WTC11 (cell line): ENCODE measurements at places on chromosomes 13 and 19. TPM values are rescaled to one million over a fixed set of nuclear protein-coding genes. Genes with fewer than 3 reads are reported as not detected.

CDC37 gene
- 163 to 204 TPM (median 164 TPM) in 3 replicates for total RNA-seq

DNA sequence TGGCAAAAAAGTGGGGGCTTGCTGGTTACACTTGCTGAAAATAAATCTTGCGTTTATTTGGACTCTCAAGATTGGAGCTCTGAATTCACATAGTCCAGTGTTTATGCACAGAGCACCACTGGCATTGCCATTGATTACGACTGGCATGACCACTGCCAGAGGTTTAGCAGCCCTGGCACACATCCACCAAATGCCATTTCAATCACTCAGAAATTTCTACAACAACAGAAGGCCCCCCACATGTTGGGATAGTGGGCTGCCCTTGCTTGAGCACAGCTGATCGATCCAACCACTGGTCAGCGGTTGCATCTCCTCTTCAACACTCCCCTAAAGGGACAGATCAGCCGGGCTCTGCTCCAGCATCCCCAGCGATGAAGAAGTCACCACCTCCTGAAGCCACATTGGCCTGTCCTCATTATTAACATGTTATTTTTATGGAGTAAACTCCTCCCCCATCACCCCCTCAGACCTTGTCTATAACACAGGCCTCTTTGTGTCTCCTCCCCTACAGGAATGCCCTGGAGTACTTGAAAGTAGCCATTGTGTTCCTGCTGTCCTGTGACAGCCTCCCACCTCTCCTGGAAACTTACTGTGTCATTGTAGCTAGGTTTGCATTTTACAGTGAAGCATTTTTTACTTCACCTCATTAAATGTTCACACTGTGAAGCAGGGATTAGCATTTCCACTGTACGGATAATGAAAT is 51.3 kb downstream of the CDADC1 start:
- H3K4me1 ChIP-seq, result peaks cover 36% of the 10 kb centered on the region
- H3K36me3 ChIP-seq, result no peaks in the 10 kb centered on the region
- H3K4me3 ChIP-seq, result no peak overlapping the region
- no peaks in the 10 kb centered on the region for H3K27me3 ChIP-seq

ZNF708 gene
- total RNA-seq, result 27.2 to 34.9 TPM (median 30.1 TPM) in 3 replicates

DNA sequence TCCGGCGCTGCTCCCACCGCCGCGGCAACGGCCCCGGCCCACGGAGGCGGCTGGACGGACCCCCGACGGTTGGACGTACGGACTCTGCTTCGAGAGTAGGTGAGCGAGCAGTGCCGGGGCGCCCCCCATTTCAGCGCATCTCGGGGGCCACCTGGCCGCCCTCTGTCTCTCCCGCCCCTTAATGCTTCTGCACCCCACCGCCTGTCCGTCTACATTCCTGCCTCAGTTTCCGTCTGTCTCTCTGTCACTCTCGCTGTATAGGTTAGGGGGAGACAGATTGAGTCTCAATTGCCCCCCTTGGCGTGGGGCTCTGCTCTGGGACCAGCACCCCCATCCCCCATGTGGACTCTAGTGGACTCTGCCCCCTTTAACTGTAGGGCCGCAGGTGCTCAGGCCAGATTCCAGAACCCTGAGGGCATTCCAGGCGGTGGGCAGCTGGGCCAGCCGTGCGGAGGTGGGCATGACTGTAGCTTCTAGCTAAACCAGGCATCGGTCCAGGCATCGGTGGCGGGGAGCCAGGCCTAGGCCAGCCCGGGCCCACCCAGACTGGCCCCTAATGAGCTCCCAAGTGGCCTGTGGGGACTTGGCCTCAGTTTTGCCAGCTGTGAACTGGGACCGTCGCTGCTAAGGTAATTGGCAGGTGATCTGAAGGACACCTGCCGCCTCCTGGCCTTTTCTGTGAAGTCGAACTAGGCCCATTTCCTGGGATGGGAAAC is 373 bp downstream of the TNFAIP8L1 start:
- H3K27ac ChIP-seq, result no peak overlapping the region
- no peak for DNase-seq
- H3K4me1 ChIP-seq, result peaks cover 16% of the 10 kb centered on the region
- peak overlapping the region; percentile 95 for H3K4me3 ChIP-seq
- peaks cover 32% of the 10 kb centered on the region for H3K27me3 ChIP-seq

PSG11 gene
- total RNA-seq, result not detected in 3 replicates

DNA sequence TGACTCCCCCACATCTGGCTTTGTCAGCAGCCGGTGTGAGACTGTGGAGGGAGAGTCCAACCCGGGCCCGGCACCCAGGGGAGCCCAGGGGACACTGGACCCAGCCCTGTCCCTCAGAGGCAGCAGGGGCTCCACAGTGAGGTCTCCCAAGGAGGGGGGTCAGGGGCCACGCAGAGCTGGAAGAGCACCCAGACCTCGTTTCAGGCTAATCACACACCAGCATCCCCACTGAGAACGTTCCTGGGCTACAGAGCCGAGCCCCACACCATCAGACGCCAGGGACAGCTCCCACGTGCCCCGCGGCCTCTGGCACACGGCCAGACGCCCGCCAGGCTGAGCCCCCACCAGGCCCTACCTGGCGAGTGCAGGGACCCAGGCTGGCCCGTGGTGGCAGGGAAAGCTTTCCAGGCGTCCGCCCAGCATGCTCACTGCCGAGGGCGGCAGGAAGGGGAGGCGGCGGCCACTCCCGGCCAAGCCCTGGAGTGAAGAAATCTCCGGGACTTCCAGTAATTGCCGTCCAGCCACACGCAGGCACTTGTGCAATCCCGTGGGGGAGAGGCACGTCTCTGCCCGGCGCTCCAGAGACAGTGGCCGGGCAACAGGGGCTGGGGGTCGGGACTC is 19.2 kb downstream of the SBNO2 start:
- H3K27ac ChIP-seq, result no peak overlapping the region
- H3K4me1 ChIP-seq, result no peaks in the 10 kb centered on the region
- no peak overlapping the region for H3K4me3 ChIP-seq
- no peak for DNase-seq

ETV2 gene
- total RNA-seq, result 1.4 to 1.9 TPM (median 1.7 TPM) in 3 replicates

PNMA8C gene
- total RNA-seq, result 1.2 to 2.0 TPM (median 2.0 TPM) in 3 replicates

PSG3 gene
- total RNA-seq, result not detected in 3 replicates
